ENCODE measurements at places on chromosomes 2 and 18.

- no peak for DNase-seq
These were observed 180.1 kb downstream of the PRPF40A start for GRCh38 chr2:152537081-152537651.

DNA sequence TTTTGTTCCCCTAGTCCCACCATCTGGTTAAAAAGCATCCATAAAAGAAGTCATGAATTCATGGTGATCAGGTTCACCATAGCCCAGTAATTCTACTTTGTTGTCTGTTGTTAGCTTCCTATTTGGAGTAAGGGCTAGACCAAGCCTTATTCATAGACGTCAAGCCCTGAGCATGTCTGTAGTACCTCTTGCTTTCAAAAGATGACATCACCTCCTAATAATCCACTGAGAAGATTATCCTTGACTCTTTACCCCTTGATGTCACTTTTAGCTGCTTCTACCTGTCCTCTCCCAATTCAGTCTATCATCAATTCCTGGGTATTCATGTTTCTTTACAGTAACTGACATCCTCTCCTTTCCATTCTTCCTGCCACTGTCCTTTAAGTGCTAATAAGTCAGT is 90.1 kb downstream of the EML6 start:
- DNase-seq: no peak

GRCh38 chr2:183248866-183249567 is 124.8 kb downstream of the NUP35 start:
- no peak for DNase-seq

DNA sequence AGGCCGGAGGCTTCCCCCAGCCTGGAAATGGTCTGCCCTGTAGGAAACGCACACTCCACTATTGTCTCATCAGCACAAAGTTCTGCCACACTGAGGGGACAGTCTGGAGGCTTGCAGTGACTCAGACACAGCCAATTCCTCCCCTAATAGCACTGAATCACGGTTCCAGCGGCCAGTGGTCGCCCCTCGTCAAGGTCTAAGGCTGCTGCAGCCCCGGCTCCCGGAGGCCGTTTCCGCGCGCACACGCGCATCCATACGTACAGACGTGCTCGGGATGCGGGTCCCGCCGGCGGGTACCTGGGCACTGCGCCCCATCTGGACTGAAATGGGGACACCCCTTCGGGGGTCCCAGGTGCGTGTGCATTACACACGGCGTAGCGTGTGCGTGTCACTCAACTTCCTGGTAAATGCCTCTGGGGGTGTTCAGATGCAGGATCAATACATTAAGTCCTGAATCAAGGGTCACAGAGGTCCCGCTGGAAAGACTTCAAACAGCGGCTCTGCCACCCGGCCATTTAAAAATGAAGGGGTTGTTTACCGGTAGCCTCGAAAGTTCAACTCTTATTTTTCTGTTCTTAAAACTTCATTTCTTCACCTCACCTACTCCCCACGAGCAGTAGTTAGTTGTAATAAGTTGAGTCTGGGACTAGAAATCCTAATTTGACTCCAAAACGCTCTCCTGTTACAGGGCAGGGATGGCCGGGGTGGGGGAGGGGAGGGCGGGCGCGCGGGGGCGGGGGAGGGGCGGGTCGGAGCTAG is 572 bp upstream of the ZNF516 start:
- no peak for DNase-seq

- DNase-seq: no peak
These were observed 107.5 kb downstream of the GULP1 start for GRCh38 chr2:188399159-188399558.

DNA sequence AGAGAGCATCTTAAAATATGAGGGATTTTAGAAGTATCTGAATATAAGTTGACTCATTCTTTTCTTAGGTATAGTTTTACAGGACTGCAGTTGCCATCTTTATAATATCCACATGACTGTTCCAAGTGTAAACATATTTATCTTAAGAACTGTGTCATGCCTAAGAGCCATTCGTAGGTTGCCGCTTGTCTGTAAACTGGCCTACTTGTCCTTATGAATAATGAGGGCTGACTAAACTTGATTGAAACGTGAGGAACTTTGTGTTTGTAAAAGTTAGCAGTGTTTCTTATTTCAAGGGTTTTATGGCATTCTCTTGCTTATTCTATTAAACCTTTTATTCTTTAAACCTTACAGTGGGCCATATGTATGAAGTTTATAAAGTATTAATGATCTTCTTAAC is 99.6 kb downstream of the MAP3K20 start:
- DNase-seq: no peak

DNA sequence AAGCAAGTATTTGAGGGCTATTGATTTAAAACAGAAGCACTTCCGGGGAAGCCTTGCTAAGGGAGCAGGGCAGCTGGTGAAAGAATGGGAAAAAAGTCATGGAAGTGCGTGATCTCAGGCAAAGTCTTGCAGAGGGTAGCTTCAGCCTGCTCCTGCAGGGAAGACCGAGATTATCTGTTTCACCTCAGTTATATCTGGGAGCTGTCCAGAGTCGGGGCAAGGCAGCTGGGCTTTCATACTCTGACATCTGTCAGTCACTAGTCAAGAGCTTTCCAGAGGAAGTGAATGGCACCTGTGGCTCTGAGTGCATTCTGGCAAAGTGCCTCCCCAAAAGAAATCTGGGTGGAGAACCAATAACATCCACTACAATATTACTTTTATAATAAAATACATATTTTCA is 8.7 kb downstream of the NXPH2 start:
- DNase-seq: no peak

- no peak for DNase-seq
These were observed 36.9 kb upstream of the FZD7 start for GRCh38 chr2:201996679-201997314.

DNA sequence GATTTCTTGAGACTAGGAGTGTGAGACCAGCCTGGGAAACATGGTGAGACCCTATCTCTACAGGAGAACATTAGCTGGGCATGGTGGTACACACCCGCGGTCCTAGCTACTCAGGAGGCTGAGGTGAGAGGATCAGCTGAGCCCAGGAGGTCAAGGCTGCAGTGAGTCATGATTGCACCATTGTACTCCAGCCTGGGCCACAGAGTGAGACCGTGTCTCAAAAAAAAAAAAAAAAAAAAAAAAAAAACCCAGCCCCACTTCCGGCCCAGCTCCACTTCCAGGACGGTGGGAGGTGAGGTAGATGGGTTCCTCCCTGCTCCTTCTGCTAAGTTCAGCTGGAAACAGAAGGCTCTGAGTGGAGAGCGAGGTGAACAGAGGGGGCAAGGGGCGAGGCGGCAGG is 41.4 kb upstream of the NFATC1 start:
- DNase-seq: no peak

GRCh38 chr2:100267751-100268150 is 54.5 kb downstream of the LONRF2 start:
- DNase-seq: no peak

DNA sequence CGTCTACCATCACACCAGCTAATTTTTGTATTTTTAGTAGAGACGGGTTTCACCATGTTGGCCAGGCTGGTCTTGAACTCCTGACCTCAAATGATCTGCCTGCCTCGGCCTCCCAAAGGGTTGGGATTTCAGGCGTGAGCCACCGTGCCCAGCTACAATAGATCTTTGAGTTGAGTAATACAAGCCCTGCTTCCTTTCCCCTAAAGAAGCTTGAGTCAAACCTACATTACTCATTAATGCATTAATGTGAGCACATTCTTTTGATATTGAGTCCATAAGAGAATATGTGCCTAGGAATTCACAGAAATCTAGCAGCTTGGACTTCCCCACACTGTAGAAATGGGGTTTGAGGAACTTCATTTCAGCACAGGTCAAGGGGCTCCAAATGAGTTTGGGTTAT is 39.6 kb downstream of the PSMG2 start:
- DNase-seq: no peak
